EL (cell line): ENCODE measurements at places on chromosomes 5 and 9.
A peak's percentile ranks its signal among the peaks of the same experiment; 100 is the strongest.

GRCh38 chr5:73564675-73565074, 764 bp downstream of the ANKRA2 start:
- no peak for DNase-seq

DNA sequence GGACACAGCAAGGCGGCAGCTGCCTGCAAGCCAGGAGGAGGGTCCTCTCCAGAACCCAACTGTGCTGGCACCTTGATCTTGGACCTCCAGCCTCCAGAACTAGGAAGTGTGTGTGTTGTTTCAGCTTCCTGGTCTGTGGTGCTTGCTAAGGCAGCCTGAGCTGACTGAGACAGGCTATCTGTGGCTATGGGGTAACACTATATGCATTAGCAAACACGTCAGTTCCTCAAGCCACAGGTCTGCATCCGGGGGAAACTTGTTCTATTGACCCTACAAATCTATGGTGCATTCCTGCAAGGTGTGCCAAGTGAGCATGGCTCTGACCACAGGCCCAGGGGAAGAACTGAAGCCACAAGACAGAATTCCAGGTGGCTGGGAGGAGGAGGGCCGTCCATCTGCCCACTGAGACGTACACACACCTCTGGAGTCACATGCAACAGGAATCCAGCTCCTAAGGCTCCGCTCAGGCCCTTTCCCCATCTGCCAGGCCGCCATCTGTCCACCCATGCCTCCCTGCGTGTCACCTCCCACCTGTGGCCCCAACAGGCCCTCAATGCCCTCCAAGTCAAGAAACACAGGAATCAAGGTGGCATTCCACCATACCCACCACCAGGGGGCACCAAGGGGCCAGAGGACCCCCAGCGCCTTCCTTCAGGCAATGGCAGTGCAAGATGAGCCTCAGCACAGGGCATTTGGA, 174.9 kb downstream of the ROR2 start:
- DNase-seq = peak; percentile 67

DNA sequence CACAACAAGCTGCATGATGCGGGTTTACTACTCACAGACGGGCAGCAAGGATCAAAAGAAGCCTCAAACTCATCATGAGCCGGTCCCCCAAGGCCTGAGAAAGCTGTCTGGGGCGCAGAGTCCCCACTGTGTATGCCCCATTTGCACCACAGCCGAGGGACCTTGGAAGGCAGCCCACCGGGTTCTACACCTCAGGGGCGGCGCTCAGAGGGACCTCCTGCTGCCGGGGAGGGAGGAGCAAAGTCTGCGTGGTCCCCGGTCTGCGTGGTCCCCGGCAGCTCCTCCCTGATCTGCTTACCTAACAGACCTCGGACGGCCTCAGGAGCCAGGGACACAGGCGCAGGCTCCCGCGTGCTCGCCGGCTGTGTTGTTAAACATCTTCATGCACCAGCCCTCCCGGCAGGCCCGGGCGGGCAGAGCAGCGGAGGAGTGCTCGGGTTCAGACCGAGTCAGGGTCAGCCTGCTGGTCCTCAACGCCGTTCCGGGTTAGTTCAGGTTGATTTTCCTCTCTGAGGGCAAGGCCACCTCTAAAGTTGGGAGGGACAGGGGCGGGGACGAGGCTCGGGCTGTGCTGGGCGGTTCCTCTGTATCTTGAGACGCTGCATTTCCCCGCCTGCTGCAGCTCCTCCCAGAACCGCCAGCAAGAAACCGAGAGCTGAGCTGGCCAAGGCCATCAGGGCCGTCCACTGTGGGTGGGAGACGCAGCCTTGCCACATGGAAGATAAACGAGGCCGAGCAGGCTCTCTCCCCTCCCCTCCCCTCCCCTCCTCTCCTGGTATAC, 74.6 kb downstream of the MRPL36 start:
- no peak for DNase-seq

DNA sequence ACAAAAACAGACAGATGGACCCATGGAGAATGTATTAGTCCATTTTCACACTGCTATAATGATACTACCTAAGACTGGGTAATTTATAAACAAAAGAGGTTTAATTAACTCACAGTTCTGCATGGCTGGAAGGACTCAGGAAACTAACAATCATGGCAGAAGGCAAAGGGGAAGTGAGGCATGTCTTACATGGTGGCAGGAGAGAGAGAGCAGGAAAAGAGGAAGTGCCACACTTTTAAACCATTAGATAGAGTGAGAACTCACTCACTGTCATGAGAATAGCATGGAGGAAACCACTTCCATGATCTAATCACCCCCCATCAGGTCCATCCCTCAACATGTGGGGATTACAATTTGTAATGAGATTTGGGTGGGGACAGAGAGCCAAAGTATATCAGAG, 808.9 kb downstream of the CDH12 start:
- DNase-seq = no peak

- peak; percentile 13 for DNase-seq
These were observed 17.9 kb upstream of the CTNNAL1 start for GRCh38 chr9:109031241-109031640.

DNA sequence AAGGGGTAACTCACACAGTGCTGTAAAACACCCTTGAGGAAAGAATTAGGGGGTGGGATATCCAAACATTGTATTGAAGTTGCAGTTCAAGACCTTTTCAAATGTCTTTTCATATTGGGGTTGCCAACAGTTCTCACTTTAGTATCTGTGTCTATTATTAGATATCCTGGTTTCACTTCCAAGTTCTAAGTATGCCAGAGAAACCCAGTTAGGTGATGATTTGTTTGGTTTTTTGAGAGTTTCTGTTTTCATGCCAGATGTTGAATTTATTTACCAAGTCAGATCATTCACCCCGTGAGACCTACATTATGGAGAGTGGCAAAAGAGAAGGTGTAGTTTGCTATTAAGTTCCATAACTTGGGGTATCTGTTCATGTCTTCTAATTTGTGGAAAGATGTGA, 64.5 kb downstream of the C9orf152 start:
- DNase-seq = no peak
